ENCODE measurements at places on chromosomes 4 and X.

DNA sequence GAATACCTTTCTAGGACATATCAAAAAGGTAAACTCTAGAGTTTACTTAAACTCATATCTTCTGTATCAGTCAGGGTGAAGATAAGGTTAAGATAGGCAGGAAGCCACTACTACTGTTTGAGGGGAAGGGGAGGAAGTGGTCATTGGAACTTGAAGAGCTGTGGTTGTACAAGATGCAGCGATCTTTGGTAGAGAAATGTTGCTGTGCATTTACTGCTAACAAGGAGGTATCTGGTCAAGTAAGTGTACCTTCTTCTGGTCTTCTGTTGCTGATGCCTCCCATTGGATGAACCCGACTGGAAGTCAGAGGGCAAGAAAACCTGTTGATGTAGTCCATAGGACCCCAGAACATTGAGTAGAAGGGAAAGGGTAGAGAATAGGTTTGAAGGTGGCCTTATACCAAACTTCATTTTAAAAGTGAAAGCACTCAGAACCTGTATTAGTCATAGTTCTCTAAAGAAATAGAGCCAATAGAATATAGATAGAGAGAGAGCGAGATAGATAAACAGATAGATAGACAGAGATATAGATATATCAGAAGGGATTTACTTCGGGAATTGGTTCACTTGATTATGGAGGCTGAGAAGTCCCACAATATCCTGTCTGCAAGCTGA is 47.9 kb upstream of the TSPAN5 start:
- no peak for DNase-seq

GRCh38 chrX:13345438-13345837 is 25.6 kb upstream of the ATXN3L start:
- no peak for DNase-seq

DNA sequence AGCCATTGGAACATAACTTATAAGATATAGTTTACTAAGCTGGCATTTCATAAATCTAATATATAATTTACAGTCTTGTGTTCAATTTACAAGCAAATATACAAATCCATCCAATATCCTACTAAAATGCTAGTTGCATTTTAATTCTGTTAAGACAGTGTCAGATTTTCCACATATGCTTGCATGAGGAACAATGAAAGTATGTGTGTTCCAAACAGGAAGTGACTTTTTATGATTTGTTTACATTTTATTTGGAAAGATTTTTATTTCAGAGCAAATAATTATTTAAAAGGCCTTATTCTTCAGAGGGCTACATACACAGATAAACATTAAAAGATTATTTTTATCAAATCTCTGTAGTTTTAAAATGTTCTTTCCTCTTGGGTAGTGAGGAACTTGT is 130.1 kb downstream of the KLHL34 start:
- DNase-seq = no peak

GRCh38 chr4:181958446-181958845 is 284.8 kb upstream of the TENM3 start:
- no peak for DNase-seq

GRCh38 chr4:189090174-189090814 is 850.4 kb upstream of the FRG1 start:
- no peak for DNase-seq

GRCh38 chr4:93748373-93749291 is 79.9 kb upstream of the ATOH1 start:
- DNase-seq = no peak

- DNase-seq = no peak
Observed at GRCh38 chr4:1985294-1985693, 23.5 kb downstream of the NELFA start.

- no peak for DNase-seq
Observed at GRCh38 chrX:24175276-24175675, 25.7 kb downstream of the ZFX start.

Data from NCI-H1048 (cell line).